Endothelial cell (in vitro differentiated cells): ENCODE measurements at places on chromosomes 3 and 15.

- no peak for DNase-seq
Measured at GRCh38 chr3:2516762-2517441, 418.2 kb downstream of the CNTN4 start.

DNA sequence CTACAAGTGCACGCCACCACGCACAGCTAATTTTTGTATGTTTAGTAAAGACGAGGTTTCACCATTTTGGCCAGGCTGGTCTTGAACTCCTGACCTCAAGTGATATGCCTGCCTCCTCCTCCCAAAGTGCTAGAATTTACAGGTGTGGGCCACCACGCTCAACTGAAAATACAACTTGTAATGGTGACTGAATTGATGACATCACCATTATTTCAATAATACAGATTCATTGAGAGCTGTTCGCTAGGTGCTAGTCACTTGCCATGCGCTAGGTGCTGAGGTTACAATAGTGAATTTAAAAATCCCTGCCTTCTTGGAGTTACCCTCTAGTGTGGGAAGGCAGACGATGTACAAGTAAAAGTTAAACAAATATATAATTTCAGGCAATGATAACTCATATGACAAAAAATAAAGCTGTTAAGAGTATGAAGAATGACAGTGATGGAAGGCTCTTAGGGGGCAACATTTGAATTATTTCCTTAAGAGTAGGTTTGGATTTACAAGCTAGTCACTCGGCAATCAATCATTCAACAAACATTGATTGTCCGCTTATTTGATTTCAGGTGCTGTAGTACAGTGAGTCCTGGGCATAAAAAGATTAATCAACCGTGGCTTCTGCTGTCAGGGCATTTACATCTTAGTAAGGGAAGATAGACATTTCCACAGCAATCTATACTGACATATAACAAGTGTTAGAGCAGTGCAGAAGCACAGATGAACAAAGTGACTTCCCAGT lies 9.1 kb upstream of the PPARG start:
- no peak for DNase-seq

GRCh38 chr3:50610992-50611463 lies 546 bp downstream of the CISH start:
- no peak for DNase-seq

DNA sequence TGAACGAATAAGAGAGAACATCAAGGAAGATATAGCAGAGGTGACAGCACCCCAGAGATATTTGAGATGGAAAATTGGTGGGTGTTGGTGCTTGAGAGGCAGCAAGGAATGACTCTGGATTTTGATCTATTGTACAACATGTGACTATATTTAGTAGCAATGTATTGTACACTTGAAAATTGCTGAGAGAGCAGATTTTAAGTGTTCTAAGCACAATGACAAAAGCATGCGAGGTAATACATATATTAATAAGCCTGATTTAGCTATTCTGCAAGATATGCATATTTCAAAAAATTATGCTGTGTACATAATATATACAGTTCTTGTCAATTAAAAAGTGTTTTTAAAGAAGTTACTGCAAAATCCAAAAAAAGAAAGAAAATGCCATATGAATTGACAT lies 194.3 kb downstream of the SLC9A9 start:
- no peak for DNase-seq

GRCh38 chr3:102225407-102226132 lies 209.2 kb upstream of the ZPLD1 start:
- DNase-seq = no peak

- DNase-seq = no peak
Measured at GRCh38 chr15:74621936-74622335, 6.3 kb downstream of the CLK3 start.

DNA sequence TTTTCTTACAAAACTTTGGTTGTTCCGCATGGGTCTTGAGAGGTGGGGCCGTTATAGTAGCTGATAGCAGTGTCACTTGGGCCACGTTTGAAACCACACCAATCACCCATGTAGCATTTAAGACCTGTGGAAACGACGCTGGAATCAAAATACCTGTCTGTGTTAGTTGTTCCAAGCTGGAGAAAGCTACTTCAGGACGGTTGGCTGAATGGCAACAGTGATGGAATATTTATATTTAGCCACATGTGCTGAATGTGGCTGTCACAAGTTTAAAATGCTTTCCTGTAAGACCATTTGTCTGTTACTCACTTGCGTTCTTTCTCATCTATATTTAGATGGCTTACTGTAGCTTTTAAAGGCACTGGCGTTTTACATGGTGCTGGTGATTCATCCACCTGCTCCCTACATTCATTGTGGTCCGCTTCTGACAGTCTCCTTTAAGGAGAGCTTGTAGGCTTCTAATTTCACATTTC lies 1.4 kb downstream of the DNAJA4 start:
- DNase-seq = no peak

DNA sequence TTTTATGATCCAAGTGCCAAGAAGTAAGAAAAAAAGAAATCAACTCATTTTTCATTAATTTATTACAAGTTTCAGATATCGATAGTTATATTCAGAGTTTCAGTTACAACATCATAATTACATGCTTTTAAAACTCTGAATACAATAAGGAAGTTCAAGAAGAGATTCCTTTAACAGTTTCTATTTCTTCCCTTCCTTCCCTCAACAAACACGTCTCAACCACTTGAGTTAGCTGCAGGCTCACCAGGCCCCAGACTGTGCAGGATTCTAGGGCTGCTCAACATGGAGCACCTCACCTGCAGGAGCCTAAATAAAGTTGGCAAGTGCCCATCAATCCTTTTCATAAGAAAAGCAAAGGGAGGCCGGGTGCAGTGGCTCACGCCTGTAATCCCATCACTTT lies 79.2 kb upstream of the FNDC3B start:
- DNase-seq = no peak

- no peak for DNase-seq
Measured at GRCh38 chr3:126483321-126483761, 7.7 kb upstream of the ZXDC start.

DNA sequence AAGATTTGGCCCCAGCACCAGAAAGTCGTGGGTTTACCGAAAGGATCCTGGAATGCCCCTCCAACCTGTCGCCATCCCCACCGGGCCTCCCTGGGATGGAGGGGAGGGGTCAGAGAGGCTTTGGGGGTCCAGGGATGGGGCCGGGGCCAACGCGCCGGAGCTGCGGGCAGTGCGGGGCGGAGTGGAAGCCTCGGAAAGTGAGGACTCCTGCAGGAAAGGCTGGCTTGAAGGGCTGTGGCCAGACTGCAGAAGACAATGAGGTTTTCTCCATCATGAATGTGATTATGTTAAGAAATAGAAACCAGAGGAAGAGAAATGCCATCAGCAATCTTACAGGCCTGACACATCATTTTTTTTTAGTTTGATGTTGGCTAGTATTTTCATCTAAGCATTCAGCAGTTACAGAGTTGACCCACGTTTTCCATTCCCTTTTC lies 738 bp downstream of the YEATS2 start:
- DNase-seq = peak; percentile 40

- no peak for DNase-seq
Measured at GRCh38 chr3:127097481-127097880, 95.5 kb upstream of the PRR23E start.

DNA sequence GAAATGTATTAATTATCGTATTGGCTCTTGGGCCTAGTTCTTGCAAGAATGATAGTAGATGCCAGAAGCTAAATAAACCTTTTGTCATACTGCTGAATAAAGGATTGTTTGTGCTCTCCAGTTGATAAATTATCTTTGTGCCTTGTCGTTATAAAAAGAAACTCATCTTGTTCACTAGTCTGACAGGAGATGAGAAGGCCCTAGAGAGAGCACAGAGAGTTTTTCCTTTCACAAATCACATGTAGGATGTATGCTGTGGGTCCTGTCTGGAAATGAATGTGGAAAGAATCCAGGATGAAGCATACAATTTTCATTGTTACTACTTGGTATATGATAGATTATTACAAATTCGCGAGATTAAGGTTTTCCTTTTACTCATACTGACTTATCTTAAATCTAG lies 113.0 kb downstream of the NLGN1 start:
- no peak for DNase-seq

DNA sequence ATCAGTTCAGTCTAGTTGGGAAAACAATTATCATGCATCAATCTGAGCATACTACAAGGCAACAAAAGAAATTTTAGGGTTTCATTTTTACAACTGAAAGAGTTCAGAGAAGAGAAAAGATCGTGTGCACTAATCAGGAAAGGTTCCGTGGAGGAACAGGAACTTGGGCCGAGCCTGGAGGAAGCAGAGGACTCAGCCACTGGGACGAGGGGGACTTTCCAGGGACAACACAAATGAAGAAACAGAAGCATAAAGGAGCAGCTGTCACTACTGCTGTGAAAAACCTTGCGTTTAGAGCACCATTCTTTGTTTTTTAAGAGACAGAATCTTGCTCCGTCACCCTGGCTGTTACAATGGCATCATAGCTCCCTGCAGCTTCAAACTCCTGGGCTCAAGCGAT lies 60.5 kb downstream of the MYO1E start:
- no peak for DNase-seq

DNA sequence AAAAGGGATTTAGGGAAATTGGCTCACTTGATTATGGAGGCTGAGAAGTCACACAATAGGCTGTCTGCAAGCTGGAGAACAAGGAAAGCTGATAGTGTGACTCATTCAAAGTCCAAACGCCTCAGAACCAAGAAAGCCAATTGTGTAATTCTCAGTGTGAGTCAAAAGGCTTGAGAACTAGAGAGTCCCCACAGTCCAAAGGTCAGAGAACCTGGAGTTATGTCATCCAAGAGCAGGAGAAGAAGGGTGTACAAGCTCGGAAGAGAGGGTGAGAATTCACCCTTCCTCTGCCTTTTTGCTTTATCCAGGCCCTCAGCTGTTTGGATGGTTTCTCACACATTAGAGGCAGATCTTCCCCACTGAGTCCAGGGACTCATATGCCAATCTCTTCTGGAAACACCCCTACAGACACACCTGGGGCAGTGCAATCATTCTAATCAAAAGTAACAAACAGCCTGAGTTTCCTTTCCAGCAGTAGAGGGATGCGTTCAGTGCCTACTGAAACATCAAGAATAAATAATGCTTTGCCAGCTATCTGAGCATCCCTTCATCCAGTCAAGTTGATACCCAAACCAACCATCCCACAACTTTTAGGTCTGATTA lies 271.5 kb downstream of the SATB1 start:
- DNase-seq = no peak

GRCh38 chr15:100132309-100132708 lies 209.5 kb downstream of the ADAMTS17 start:
- no peak for DNase-seq

GRCh38 chr15:34647569-34648293 lies 64.3 kb upstream of the GOLGA8B start:
- no peak for DNase-seq

DNA sequence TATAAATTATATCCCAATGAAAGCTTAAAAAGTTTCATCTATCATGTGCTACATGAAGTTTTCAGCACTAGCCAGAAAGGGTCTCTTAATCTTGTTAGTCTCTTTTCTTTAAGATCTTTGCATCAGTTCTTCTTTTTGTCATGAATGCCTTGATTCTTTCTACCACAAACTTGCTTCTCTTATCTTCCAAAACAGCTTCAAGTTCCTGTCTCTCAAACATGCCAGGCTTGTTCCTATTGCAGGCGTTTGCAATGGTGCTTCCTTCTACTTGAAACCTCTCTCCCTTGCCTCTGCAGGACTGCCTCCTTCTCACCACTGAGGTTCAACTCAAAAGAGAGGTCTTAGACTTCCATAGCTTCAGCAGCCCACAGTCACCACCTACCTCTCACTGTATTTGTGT lies 104.3 kb upstream of the FRMD4B start:
- no peak for DNase-seq

GRCh38 chr3:16319723-16320122 lies 54.7 kb downstream of the OXNAD1 start:
- no peak for DNase-seq

- DNase-seq = no peak
Measured at GRCh38 chr15:22956978-22957260, 23.2 kb downstream of the CYFIP1 start.

- DNase-seq = no peak
Measured at GRCh38 chr3:57141719-57142410, 23.3 kb downstream of the IL17RD start.

DNA sequence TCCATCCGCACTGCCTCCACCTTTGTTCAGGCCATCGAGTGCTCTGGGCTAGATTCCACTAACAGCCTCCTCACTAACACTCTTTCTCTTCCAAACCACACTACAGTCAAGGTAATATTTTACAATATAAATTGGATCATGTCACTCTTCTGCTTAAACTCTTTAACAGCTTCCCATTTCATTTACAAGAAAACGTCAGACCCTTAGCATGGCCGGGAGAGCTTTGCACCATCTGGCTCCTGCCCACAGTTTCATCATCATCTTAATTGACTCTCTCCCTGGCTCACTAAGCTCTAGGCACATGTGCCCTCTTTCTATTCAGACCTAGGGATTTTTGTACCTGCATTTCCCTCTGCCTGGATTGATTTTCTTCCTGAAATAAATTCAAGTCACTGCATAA lies 354.7 kb downstream of the FGF12 start:
- DNase-seq = no peak

GRCh38 chr3:179811321-179812095 lies 158.7 kb downstream of the USP13 start:
- DNase-seq = peak; percentile 49

GRCh38 chr15:58457466-58457965 lies 25.7 kb downstream of the LIPC start:
- no peak for DNase-seq
